Stimulated activated CD8-positive, alpha-beta memory T cell treated with anti-CD3 and anti-CD28 coated beads, Interleukin-7, amount 100 ng/mL, for 1 hour (primary cell): ENCODE measurements at places on chromosomes 13 and 19.

DNA sequence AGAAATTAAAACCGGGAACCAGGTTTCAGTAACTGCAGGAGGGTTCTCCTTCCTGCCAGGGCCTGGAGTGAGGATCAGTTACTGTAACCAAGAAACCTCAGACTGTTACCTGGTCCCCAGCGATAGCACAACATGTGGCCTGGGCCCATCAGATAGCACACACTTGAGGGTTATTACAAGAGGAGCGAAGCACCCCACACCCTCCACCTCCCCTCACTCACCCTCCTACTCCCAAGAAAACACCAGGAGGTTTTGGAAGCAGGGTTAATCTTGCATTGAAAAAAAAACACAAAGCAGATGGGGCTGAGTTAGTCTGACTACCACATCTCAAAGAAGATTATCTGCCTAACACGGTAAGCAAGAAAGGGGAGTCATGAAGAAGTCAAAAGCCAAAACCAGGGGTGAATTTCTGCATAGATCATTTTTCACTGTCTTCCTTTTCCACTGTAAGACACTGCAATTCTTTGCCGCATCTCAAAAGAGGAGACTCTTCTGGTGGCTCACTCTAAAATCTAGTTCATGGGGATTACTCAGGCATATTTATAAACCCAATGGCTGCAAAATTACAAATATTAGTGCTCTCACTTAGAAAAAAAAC, 75.9 kb upstream of the DOCK9 start:
- no peak for DNase-seq

- no peak for DNase-seq
Measured at GRCh38 chr13:69315039-69315438, 792.6 kb upstream of the ATXN8OS start.

DNA sequence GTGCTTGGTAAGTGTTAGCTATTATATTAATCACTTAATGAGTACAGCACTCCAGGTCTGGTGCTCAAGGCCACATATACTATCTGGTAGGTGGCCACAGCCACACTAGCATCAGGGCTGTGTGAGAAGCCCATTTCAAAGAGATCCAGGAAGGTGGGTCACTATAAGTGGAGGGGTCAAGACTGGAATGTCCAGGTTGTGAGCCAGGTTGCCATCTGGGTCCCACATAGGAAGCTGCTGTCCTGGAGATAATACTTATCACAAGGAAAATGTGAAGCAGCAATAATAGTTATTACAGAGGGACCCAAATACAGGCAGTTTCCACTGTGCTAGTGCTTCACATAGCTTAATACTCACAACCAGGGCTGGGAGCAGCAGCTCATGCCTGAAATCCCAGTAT, 13.1 kb downstream of the C19orf47 start:
- no peak for DNase-seq

DNA sequence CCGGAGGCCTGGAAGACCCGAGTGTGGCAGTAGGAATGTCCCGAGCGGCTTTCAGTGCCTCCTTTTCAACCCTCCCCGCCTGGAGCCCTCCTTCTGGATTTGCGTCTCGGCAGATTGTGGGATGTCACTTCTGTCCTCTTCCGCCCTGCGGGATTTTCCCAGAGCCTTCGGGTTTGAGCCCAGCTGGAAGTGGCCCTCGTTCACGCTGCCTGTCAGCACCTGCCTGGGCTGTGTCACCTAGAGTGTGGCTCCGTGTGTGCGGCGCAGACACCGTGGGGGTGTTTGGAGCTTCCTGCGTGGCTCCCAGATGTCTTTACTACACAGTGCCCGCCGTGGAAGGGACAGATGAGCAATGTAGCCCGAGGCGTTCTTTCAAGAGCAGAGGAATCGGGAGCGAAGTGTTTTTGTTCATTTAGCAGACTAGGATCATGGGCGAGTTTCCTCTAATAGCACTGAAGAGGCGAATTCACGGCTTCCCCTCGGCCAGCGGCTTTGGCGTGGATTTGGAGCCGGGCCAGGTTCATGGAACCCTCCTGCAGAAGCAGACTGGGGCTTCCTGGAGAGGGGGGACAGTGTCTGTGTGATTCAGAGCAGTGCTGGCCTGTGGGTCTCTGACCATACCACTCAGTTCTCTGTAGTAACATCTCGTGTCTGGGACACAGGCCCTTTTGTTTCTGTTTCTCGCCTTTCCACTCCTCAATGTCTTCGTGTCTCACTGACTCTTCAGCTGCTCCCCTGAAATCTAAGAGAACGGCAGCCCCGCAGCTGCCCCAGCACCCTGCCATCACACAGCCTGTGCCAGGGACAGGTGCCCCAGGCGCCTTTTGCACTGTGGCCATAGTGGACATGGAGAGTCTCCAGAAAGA, 68.0 kb downstream of the KDM4B start:
- DNase-seq: no peak

DNA sequence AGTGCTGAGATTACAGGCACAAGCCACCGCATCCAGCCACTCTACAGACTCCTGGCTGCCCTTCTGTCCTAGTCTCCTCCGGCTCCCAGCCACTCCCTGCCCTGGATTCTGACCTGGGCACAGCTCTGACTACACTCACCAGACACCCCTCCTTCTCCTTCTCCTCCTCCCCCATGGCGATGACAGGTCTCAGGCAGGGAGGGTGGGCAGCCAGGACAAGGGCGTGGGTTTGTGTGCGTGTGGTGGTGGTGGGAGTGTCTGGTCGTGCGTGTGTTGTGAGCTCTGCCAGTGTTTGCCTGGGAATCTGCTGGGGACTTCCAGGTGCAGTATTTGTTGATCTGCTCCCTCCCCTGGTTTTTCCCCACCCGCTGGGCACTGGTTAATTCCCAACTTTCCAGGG, 3.0 kb upstream of the NCCRP1 start:
- no peak for DNase-seq
